ENCODE measurements at places on chromosomes 5 and 9.

GRCh38 chr9:98192503-98193335, at the start of gene CORO2A:
TSS of gene CORO2A (minus strand) at chr9:98192637. CDS start at chr9:98157660, 34,977 bp downstream.
- DNase-seq, result no peak

DNA sequence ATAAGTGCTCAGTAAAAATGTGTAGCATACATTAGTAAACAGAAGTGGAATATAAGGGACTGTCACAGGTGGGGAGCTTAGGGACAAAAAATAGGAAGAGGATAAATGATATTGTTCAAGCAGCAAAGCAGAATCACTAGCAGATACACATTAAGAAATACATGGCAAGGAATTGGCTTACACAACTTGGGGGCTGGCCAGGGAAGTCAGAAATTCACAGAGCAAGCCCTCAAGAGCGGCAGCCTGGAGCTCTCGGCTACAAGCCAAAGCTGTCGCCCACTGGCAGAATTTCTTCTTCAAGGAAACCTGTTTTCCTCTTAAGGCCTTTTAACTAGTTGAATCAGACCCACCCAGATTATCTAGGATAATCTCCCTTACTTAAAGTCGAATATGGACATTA, 73.0 kb upstream of the SMIM23 start:
- DNase-seq, result no peak

DNA sequence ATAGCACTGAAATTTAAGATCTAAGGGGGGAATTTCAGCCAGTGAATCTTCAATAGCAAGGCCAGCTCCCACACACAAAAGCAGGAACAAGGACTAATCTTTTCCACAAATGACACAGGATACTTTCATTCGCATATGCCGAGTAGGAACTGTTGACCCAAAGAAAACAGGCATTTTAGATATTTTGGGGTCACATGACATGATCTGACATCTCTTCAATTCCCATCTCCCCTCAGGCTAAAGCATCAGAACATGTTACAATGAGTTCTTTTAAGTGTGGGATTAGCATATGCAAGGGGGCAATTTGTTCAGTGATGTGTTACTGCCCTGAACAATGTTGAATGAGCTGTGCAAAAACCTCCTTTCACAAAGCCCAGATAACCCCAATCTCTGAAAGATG, 68.2 kb downstream of the TLE1 start:
- no peak for DNase-seq

GRCh38 chr5:23367874-23368273, 139.5 kb upstream of the PRDM9 start:
- DNase-seq, result no peak

DNA sequence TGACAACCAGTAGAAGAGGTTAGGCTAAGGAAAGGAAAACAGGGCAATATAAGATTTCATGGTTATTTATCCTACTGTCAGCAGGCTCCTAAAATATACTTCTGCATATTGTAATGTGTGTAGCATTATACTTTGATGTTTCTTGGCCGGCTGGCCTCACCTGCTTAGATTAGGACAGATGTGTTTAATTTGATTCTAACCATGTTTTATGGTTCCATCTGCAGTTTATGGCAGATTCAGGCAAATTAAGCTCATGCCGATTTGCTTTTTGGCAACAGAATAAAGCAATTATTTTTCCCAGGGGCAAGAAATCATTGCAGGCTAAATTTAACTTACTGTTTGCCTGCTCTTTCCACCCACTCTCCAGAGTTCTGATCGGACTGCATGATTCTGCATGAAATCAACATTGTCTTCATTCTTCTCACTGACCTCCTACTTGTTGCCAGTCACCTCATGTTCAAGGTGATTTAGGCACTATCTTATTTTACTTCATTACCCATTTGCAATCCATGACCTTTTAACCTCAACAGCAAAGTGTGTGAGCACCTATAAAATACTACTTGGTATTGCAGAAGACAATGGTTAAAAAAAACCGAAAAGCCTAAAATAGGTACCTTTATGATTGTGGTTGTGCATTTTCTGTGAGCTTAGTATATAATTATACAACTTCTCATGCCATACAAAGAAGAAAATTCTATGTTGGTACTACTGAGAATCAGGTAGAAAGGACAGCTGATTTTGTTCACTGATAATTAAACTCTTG, 125.2 kb downstream of the EDIL3 start:
- no peak for DNase-seq

- no peak for DNase-seq
Observed at GRCh38 chr5:61538722-61539501, 206.9 kb downstream of the ZSWIM6 start.

DNA sequence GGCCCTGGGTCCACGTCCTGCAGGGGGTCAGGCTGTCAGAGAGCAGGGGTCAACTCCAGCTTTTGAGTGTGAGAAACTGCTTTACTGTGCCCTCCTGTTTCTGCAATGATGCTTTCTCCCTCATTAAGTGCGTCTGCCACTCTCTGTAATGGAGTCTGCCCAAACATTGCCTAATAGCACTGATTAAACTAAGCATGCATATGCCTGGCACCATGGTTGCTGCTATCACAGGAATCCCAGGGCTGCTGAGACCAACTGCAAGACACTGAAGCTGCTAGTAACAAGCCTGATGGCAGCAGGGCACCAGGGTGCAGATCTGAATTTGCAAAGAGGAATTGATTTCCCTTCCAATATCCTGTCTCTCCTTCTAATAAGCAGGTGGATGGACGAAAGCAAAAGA, 125.3 kb downstream of the SLC24A2 start:
- DNase-seq, result no peak

- no peak for DNase-seq
Observed at GRCh38 chr5:140998921-140999410, 32.7 kb downstream of the PCDHAC2 start.

- DNase-seq, result no peak
Observed at GRCh38 chr9:97747201-97747965, 50.2 kb upstream of the XPA start.

DNA sequence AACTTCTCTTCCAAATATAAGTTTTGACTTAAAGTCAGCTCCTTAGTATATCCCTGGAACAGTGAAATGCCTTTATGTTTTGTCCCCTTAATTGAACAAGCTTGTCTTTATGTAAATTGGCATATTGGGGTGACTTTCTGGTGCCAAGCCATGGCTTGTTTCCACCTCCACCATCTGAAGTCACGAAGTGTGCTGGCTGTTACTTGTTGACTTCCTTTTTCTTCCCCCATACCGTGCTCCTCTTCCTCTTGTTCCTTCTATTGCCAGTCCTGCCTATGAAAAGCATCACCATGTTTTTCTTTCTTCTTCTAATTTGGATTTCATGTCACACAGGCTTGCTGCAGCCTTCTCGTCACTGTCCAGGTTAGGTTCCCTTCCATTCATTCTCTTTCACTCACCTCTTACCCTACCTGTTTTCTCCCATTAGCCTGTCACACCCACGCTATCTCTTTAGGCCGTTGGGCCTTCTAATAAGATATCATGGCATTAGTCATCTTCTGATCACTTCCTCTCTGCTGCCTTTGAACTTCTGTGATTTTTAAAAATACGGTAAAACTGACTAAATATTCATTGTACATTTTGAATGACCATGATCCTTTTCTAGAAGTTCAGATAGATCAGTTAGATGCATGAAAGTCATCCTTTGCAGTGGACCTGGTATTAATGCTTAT, 48.1 kb downstream of the IQGAP2 start:
- no peak for DNase-seq

DNA sequence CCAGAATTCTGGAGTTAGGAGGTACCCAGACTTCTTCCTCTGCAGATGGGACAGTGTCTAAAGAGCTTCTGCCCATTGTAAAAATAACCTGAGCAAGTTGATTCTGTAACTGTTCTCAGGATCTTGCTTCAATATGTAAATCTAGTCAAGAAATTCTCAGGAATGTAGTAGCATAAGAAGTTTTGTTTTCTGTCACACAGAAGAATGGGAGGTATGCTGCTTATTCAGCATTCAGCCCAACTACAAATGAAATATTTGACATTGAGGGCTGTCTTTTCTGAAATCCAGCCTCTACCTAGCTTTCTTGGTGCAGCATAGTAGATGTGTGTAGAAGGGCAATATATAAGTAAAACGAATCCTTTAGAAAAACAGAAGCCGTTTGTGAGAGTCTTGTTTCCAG, 13.8 kb downstream of the MACIR start:
- no peak for DNase-seq

GRCh38 chr5:96146675-96147074, 185.0 kb upstream of the ELL2 start:
- DNase-seq, result no peak

DNA sequence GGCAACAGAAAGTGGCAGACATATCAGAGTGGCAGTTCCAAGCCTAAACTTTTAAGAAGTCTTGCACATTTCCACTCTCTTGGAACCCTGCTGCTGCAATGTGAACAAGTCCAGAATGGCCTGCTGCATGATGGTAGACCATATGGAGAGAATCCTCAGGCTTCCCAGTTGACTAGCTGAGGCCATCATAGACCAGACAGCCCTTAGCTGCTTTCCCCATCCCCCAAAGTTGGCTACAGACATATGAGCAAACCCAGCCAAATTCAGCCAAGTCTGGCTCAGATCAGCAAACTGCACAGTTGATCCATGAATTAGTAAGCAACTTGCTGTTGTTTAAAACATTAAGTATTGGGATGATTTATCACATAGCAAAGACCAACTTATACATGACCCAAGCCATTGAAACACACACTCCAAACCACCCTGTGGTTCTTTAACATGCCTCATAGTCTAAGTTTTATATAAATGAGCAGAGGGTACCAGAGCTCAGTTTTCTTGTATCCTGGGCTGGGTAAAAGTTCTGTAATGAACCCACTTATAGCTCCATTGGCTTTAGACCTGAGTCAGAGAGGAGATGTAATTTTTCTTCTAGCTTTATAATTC, 19.9 kb downstream of the PPP3R2 start:
- DNase-seq, result no peak

- no peak for DNase-seq
Observed at GRCh38 chr5:128512894-128513293, 25.2 kb downstream of the FBN2 start.

- DNase-seq, result no peak
Observed at GRCh38 chr9:35903049-35903448, 3.0 kb upstream of the HRCT1 start.

Data from cortex of kidney (tissue), 1 donor.